ENCODE measurements at places on chromosomes 7 and 10.

DNA sequence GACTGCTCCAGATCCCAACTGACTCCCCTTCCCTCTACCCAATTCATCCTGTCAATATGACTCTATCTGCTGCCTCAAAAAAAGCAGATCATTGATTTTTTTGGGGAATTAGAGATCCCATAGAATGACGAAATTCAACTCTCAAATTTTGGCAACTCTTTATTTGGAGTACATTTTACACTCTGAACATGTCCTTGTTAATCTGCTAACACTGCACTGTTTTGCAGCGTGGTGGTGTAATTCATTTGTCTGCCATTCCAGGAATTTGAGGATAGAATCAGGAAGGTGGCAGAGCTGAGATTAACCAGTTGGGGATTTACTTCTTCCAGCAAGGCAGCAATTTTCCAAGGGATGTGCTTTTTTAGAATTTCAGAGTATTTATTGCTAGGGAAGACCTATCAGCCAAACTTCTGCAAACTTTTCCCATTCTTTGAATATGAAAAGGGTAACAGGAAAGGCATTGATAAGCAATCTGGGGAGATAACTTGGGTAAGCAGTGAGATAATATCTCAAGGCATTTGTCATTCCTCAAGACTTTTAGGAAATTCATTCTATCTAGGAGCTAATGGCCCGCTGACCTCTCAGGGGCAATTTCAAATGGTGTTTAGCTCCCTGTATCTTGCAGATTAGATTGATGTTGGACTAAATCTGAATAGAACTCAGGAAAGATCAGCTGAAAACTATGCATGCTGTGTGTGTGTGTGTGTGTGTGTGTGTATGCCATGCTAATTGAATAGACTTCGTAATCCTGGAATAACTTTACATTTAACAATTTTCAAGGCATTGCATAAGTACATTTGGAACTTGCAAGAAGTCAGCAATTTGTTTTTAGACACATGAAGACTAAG lies 9.7 kb downstream of the BAMBI start:
- DNase-seq, result no peak

DNA sequence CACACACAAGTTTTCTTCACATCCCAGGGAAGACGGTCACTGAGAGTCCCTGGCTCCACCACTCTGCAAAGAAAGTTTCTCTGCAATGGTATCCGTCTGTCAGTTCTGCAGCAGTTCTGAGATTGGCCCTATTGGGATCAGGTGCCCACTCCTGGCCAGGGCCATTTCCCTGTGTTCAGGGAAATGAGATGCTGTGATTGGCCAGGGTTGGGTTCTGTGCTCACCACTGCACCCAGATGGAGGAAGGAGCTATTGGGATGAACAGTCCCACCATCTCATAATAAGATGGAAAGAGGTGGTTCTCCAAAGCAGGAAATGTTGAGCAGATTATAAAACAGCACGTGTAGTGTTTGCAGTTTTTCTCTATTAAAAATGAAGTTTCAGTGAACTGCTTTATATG lies 13.3 kb upstream of the PIP4K2A start:
- no peak for DNase-seq

DNA sequence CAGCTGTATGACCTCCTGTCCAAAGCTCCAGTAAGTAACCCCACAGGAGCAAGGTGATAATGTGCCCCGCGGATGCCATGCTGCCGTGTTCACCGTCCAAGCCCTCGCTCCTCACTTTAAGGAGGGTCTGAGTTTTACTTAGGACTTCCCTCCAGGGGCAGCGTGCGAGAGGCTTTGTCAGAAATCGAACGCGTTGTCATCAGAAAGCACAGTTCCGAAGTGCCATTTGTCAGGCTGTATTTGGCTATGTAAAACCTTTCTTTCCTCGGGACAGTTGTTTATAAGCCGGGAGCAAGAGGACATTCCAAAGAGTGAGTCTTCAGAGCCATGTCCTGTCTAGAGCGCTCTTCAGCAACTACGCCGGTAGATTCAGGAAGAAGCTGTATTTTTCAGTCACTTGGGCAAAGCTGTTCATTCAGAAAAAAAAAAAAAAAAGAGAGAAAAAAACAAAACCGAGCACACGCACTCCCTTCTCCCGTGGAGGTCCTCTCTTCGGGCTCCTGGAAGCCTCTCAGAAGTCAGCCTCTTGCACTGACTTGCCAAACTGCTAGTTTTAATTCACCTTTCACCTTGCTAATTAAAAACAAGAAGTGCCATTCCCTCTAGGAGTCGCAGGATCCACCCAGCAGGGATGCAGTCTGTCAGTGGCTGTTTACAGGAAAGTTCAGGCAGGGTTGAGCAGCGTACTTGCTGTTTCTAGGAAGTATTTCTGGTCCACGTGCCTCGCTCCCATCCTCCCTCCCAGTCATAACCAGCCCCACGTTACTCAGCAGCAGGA lies at the start of gene SEMA3E:
Gene SEMA3E, minus strand, starts transcription at position 676 of the 778 bp plus-strand sequence.
- DNase-seq, result no peak

GRCh38 chr10:12829831-12830390 lies 171.6 kb downstream of the CCDC3 start:
- no peak for DNase-seq

- no peak for DNase-seq
Measured at GRCh38 chr7:115009736-115010440, 88.0 kb downstream of the MDFIC start.

DNA sequence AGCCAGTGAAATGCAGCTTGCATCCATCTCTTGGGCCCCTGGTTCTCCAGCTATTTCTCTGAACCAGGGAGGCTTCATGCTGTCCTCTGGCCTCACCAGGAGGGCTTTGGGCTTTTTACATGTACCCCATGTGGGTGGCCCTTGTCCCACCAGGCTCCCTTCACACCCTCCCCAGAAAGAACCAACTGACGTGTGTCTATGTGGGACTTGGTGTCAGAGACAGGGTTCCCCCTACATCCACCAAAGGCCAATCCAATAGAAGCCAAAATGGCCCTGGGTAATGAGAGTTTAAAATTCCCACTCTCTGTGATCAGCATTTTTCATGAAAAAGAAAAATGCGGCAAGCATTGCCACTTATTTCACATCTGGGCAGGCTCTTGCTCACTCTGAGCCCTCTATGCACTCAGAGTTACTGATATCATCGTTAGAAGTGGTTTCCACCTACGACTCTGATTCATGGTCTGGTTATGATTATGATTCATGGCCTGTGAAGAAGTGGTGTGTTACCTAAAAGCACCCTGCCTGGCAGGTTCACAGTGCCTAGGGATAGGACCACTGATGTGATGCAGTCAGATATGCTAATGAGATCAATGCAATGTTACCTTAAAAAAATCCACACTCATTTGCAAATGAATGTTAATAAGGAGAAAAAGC lies 133.5 kb downstream of the BUB3 start:
- DNase-seq, result no peak

DNA sequence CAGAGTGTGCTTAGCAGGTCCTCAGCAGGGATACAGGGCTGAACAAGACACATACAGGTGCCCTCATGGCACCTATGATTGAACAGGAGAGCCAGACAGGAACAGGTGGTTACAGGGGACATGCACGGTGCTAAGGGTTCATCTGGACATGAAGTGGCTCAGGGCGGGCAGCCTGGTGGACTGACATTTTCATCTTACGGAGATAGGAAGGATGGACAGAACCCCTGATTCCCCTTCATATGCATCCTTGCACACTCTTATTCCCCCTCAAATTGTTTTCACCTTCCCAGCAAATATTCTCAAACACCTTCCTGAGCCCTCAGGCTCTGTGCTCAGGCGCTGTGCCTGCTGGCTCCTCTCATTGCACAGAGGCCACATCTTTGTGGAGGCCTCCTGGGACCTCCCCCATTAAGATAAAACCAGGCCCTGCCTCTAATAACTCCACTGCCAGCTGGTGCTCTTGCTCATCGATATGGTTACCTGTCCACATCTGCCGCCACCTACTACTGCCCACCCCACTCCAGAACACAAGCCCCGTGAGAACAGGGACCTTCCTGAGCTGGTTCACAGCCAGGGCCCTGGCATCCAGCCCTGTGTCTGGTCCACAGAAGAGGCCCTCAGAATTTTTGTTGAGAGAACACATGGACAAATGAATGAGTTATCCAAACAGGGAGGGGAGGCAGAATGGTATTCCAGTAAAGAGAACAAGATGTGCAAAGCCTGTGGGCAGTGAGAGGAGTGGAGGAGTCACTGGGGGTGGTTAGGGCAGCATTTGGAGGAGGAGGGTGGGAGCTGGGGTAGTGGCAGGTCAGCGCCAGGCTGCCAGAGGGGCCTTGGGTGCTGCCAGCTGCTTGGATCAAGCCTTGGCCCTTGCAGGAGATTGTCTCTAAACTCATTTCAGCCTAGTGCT lies 68.9 kb upstream of the AQP1 start:
- DNase-seq, result no peak

DNA sequence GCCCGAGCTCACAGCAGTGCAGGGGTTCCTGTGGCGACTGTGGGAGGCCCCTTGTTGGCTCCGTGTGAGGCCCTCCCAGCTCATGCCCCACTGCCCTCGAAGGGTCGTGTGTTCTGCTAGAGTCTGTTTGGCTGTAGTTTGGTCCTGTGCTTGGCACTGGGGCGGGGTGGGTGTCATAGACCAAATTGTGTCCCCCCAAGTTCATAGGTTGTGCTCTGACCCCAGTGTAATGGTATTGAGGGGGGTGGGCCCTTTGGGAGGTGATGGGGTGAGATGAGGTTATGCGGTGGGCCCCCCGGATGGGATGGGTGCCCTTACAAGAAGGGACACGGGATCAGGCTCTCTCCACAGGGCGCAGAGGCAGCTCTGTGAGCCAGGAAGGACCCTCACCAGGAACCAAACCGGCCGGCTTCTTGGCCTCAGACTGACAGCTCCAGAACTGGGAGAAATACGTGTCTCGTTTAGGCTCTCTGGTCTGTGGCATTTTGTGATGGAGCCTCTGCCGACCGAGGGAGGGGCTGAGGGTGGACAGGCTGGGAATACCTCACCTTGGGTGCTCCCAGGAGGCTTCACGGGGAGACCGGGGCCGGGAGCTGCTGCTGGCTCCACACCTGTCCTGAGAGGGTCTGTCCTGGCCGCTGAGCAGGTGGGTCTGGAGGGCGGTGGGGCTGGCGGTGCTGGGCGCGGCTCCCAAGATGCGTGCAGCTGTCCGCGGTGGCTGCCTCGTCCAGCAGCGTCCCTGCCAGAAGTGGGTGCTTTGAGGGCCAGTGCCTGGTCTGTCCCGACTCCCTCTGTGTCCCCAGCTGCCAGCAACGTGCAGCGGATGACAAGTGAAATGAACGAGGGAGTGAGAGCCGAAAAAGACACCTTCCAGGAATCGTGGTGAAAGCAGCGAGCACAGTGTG lies 89.4 kb downstream of the INPP5A start:
- DNase-seq, result no peak

DNA sequence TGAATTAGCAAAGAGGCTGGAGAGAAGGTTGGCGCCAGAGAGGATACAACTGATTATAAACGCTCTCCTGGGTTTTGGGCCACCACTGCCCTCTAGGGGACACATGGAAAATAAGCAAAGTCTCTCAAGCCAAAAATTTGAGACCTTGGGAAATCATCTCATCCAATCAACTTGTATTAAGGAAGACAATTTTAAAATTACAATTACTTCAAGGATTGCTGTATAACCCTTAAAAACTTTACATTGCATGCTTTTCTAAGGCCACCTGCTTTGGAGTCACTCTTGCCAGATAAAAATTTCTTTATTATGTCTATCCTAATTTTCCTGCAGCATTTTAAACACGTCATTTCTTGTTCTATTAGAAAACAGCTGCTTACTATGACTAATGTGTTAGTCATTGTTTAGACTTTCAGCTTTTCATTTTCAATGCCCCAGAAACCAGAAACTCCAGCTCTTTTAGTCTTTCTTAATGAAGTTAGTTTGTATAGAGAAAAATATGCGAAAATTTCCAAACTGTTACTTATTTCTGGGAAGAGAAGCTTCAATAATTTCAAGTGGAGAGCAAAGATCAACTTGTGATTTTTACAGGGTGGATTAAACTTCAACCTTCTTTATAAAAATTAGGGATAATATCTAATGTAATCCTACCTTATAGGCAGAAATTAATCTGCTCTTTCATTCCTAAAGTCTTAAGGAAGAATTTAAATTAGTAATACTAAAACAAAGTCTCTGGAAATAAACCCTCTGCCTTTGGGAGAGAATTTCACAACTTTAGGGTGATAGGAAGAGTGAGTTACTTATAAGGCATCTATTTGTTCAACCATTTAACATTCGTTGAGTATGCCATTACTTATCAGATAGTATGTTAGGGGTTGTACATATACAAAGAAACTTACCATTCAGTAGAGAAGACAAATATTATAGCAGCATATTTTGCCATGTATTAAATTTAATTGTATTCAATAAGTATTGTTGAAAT lies 20.6 kb upstream of the RHOBTB1 start:
- peak; percentile 46 for DNase-seq

DNA sequence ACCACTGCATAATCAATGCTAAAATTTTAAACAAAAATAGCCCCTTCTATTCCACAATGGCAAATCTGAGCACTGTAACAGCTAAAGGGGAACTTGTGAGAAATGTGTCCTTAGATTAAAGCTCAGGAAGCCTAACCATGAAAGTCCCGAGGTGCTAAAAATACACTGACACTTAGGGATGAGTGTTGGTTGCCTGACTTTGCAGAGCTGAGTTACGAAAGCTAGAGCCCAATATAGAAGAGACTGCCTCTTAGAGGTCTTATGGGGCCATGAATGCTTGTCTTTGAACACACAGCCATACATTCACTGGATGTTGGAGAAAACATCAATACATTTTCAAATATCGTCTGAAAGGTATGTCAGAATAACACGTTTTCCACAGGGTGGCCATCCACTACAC lies 209.7 kb downstream of the LHFPL3 start:
- DNase-seq, result no peak

DNA sequence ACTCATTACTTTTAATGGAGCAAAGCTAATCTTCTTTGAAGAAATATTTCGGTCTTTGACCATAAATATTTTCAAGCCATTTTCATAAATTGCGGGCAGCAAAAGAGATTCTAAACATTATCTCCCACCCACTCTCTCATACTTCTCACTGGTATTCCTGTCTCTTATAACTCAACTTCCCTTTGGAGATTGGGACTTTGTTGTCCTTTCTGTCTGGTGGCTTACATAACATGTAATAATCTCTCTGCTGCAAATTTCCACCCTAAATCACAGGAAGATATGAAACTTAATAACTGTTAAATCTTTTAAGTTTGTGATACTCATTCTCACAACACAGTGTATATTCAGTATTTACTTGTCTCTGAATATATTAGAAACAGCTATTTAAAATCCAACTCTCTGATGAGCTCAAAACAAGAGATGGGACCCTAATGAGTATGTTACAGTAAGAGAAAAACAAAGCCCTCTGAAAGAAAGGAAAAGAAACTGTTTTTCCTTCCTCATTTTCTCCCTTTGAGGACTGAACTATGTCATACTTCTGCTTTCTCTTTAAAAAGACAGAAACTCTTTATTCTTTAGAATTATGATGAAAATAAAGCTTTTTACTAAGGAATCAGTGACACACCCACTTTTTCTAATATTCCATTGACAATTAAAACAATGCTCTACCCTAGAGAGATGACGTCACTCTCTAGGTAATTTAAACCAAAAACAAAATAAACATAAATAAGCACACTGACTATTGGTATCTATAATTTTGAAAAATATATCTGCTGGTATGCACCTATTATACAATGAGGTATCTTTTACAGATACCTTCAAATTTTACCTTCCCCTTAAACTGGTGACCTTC lies 14.7 kb downstream of the CALCR start:
- no peak for DNase-seq
